Motor neuron (in vitro differentiated cells): ENCODE measurements at places on chromosomes 7 and 10. TPM values are rescaled to one million over a fixed set of nuclear protein-coding genes. Genes with fewer than 3 reads are reported as not detected.

GRCh38 chr7:130135208-130136205 lies 65.2 kb downstream of the KLHDC10 start:
- no peak for ATAC-seq

DNA sequence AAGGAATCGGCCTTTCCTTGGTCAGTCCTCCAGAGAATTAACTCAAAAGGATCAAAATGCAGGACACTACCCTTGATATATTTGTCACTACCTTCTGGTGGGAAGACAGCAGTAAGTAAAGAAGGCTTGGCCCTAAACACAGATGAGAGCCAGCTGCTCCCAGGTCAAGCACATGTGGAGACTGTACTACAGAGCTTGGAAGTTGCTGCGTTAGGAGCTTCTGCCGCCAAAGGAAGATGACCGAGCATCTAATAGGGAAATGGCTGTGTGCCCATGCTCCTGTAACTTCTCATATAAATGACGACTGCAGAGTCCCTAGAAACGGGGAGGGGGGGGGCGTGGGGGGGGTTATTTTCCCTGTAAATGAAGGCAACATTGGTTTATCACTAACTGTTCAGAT lies 59.0 kb downstream of the PODXL start:
- ATAC-seq = no peak

The ZNF107 gene
- 4.9 and 5.1 TPM in 2 replicates for total RNA-seq

GRCh38 chr7:92133133-92133736 lies 1.0 kb downstream of the CYP51A1 start:
- ATAC-seq = no peak

The PPP1R9A gene
- total RNA-seq = 0.10 and 0.11 TPM in 2 replicates

DNA sequence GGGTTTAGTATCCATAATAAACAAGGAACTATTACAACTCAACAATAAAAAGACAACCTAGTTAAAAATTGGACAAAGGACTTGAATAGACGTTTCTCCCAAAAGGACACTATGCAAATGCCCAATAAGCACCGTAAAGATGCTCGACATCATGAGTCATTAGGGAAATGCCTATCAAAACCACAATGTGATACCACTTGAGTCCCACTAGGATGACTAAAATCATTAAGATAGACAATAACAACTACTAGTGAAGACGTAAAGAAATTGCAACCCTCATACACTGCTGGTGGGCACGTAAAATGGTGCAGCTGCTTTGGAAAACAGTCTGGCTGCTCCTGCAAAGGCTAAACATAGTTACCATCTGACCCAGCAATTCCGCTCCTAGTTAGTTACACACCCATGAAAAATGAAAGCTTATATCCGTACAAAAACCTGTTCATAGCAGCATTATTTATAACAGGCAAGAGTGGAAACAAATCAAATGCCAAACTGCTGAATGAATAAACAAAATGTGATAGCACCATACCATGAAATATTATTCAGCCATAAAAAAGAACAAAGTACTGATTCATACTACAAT lies 17.3 kb downstream of the CCDC3 start:
- ATAC-seq = no peak

- ATAC-seq = peak; percentile 90
Measured at GRCh38 chr7:30469303-30469702, 9.3 kb downstream of the NOD1 start.

The CNPY1 gene
- total RNA-seq = 0.46 TPM in 1 of 2 replicates, not detected in the other

DNA sequence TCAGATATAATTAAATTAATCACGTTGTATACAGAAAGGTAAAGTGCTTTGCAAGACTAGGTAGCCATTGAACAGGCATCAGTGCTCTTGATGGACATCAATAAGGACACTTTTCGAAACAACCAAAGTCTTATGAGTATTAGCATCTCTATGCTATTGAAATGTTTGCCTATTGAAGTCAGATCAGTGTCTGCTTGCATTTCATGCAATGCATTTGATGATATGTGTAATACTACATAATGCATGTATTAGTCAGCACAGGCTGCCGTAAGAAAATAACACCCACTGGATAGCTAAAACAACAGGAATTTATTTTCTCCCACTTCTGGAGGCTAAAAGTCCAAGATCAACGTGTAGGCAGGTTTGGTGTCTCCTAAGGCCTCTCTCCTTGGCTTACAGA lies 209.3 kb upstream of the PLXDC2 start:
- ATAC-seq = no peak

DNA sequence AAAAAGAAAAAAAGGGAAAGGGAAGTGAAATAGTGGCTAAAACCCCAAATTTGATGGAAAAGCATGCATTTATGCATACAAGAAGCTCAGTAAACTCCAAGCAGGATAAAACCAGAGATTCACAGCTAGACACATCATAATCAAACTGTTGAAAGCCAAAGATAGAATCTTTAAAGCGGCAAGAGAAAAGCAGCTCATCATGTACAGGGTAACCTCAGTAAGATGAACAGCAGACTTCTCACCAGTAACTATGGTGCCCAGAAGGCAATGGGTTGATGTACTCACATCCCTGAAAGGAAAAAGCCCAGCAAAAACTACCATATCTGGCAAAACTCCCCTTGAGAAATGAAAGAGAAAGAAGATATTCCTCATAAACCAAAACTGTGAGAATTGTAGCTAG lies 60.4 kb downstream of the TPST1 start:
- ATAC-seq = no peak

GRCh38 chr10:20466731-20467130 lies 430.4 kb downstream of the NEBL start:
- ATAC-seq = no peak

The XRCC2 gene
- total RNA-seq = 0.20 and 0.27 TPM in 2 replicates
